ENCODE measurements at places on chromosomes 3 and 15. TPM values are rescaled to one million over a fixed set of nuclear protein-coding genes. Genes with fewer than 3 reads are reported as not detected.

DNA sequence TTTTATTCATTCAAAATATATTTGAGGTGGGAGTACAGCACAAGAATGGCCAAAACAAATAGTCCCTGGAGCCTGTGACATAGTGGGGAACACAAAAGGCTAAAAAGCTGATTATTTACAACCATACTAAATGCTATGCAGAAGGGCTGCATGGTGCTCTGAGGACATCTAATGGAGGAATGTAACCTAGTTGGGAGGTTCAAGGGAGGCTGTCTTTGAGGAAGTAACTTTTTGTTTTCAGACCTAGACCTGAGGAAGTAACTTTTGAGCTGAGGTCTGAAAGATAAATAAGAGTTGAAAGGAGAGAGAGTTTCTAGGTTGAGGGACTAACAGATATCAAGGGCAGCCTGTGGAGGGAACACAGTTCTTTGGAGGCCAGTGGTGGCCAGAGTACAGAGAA, 34.8 kb upstream of the RASA2 start:
- DNase-seq = peak; percentile 63

Gene COL7A1
- total RNA-seq = 0.10 TPM

DNA sequence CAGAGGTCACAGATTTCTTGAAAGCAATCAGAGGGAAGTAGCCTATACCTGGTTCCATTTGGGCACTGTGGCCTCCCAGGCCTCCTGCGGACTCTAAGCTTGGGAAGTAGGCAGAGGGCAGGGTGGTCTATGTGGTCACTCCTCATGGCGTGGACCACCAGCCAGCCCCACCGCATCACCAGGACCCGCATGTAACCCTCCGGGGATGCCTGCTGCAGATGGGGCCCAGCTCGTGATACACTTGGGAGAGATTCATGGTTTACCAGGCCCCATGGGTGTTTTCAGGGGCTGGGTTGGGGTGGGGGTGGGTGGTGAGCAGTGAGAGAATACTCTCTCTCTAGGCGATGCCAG, 123.7 kb downstream of the ASB7 start:
- DNase-seq = no peak

DNA sequence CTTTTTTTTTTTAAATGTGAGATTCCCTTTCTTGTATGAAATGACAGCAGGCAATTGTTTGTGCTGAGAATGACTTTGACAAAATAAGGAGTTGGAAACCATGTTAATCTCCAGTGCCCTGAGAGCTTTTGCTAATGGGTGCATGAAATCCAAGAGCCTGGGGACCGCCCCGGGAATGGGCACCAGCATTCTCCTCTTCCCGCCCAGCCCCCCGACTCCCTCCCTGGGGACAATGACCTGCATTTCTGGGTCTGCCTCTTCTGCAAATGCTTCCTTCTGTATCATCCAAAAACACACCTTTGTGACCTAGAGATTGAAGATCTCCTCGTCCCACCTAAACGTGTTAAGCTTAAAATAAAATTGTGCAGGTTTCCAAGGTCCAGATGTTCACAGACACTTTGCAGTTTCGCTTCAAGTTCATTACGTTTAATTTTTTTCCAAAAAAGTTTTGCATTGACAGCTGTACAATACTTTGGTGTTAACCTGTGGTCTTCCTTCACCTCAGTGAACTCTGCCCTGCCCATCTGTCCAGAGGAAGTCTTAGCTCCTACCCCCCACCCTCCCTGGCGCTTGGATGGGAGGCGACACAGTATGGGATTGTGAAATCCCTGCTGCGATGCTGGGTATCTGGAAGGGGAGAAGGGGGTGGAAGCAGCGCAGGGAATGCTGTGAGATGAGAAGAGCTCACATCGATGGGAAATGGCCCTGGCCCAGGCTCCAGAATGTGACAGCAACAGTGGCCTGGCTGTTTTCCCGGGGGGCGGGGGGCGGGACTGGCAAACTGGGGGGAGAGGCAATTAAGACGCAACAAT, 50.1 kb downstream of the TLE3 start:
- DNase-seq = no peak
